RPMI7951 (cell line): ENCODE measurements at places on chromosomes 5 and 9. TPM values are rescaled to one million over a fixed set of nuclear protein-coding genes. Genes with fewer than 3 reads are reported as not detected.

DNA sequence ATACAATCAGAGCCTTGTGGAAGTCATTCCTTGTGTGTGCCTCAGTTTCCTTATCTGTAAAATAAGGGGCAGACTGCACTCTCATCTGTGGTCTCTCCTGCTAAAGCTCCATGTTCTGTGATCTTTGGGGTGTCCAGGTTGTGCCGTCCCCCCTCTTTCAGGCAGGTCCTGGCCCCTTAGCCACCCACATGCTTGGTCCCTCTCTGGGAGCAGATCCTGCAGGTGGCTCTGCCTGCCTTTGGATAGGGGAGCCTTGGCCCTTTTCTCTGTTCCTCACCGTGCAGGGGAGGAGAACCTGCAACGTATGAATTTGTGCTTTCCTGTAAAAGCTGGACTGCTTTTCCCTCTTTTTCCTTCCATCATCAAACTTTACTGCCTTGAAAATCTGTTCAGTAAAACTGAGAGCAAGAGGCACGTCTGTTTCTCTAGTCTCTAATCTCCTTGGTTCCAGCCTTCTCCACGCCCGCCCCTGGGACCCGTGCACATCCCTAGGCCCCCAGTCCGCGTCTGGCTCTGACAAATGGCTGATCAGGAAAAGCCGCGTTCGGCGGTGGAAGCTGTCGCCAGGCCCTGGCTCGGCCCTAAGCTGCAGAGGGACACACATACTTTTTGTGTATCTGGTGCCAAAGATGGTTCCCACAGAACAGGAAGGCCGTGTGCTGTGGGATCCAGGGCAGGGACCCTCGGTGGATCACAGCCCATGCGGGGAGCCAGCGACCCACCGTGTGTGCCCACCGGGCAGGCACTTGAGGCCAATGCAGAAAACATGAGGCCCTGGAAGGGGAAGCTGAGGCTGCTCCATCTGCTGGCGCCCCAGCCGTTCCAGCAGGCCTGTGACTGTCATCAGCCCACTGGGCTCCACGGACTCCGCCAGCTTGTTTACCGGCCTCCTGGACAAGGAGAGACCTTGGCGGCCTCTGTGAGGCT is 43.4 kb upstream of the COL5A1 start:
- no peak for DNase-seq

GRCh38 chr9:71752352-71752751 is 16.0 kb downstream of the CEMIP2 start:
- DNase-seq = no peak

- peak; percentile 71 for DNase-seq
Measured at GRCh38 chr5:53089481-53089991, 20.0 kb downstream of the MOCS2 start.

GRCh38 chr5:31944684-31945445 is 229.3 kb downstream of the GOLPH3 start:
- DNase-seq = no peak

DNA sequence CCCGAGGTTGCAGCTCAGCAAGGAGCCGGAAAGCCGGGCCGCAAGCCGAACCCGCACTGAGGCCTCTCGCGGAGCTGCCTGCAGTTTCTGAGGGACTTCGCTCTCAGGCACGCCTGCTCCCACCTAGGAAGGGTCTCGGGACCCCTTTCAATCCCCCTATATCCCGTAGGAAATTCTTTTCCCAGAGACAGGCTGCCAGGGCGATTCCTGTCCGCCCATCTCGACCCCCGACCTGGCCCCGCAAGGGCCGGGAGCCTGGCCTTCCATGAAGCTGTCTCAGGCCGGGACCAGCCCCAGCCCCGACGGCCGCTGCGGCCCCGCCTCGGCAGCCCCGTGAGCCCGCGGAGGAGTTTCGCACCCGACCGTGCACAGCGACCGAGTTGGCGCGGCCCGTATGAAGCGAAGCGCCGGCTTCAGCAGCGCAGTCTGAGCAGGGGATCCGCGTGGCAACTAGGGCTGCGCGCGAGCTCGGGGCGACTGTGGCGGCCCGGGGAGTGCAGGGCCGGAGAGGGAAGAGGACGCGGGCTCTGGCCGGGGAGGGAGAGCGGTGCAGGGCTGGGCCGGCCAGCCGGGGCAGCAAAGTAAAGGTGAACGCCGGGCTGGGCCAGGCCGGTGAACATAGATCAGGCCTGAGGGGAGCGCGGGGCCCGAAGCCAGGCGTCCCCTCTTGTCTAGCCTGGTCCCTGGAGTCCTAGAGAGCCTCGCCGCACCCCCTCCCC is 977 bp upstream of the PRDM12 start:
- DNase-seq = no peak

DNA sequence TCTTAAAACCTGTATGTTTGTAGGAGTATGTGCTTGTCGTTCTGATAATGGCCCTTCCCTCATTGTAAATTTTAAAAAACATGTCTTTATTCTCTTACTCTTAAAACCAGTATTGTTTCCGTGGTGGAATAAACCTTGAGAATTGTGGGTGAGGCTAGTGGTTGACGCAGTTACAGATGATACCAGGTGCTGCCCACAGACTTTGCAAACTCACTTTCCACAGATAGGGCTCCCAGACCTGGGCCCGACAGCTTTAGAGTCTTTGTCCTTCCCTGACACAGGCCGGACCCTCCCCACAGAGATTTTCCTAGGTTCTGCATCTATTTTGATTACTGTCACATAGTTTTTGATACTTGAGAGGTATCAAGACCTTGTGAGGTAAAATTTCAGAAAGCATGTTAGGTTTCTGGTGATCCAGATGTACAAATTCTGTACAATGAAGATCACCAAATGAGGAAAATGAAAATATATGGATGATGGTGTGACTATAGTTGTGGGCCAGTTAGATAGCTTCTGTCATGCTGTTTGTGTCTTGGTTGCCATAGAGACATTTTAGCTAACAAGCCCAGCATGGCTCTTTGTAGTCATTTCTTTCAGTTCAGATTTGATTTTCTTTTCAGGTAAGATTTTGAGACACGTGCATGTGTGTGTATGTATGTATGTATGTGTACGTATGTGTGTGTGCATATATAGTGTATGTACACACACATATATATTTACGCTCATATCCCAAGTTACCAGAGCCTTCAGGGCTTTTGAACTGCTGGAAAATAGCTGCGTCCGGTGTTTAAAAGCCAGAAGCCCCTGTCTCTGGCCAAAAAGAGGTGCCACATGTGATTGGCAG is 33.8 kb downstream of the DMRT1 start:
- no peak for DNase-seq

DNA sequence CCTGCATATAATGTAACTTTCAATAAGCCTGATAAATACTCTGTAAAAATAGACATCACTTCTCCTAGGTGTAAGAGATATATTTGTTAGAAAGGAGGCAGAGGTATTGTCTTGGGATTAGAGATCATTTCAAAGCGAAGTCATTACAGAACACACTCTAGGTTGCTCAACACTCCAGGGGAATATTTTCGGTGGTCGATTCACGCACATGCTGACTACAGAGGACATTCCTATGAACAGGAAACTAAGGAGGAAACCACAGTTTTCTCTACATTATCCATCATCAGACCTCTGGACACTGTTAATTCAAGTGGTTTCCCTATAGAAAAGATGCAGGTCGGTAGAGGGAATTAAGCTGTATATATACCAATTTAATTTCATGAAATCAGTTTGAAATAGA is 370.0 kb downstream of the NDUFS4 start:
- no peak for DNase-seq

- DNase-seq = no peak
Measured at GRCh38 chr5:33237471-33237870, 203.3 kb upstream of the TARS1 start.

GRCh38 chr9:116813031-116813300 is 125.9 kb downstream of the TRIM32 start:
- DNase-seq = no peak

GRCh38 chr9:134965411-134965810 is 47.7 kb upstream of the FCN1 start:
- no peak for DNase-seq

GRCh38 chr9:85451680-85452079 is 290.1 kb downstream of the AGTPBP1 start:
- DNase-seq = no peak

GRCh38 chr9:128494108-128494745 is 10.3 kb upstream of the GLE1 start:
- DNase-seq = no peak

DNA sequence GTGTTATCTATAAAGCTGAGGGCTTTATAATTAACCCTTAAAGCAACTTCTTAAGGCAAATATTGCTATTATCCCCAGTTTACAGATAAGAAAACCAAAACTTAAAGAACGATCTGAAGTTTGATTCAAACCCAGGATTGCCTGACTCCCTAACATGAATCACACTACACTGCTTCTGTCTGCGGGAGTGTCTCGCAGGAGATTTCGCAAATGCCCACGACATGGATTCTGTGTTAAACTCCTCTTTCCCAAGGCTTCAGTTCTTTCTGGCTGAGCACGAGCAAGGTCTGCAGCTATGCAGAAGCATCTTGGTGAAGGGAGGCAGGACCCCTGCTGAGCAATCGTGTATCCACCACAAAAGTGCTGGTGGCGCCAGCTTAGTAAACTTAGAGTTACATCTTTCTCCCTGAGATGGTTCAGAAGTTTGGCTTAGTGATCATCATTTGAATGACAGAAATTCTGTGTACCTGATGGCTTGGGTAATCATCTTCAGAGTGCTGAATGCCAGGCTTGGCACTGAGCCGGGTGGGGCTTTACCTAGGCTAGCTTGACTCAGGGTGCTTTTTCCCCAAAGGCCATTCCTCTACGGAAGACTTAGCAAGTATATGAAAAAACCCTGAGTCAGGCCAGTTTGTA is 81.4 kb upstream of the PIK3R1 start:
- DNase-seq = no peak

GRCh38 chr5:165187815-165188214 is 1682.4 kb downstream of the MAT2B start:
- DNase-seq = no peak

DNA sequence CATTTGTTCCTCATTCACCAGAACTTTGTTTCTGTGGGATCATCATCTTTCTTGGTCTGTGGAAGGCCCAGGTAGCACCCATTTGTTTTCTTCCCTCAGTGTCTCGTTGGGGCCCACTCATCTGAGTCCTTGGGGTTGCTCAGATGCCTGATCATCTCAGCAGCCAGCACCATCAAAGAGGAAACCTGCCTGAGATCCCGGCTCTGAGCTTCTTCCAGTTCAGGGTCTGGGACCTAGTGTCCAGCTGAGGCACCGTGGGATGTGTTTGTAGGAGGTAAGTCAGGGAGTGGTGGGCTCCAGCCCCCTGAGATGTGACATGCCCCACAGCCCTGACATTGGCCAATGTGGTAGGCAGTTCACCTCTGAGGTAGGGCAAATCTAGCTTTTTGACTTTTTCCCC is 9.4 kb upstream of the CD180 start:
- DNase-seq = no peak

- DNase-seq = no peak
Measured at GRCh38 chr9:124950050-124950718, 9.3 kb upstream of the GOLGA1 start.

DNA sequence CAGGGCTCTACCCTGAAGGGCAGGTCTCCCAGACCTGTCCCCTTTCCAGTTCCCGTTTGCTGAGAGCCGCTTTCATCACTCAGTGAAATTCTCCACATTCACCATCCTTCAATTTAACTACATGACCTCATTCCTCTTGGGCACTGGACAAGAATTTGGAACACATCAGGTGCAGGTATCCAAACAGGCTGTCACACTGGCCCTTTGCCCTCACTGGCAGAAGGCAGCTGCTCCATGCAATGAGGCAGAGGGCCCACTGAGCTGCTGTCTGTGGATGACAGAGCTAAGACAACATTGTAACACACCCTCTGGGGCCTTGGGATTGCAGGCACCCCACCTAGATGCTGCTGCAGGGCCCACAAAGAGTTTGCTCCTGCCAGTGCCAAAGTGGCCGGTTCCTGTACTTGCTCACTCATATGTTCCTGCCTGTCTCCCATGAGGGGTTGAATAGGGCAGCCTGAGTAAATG is 55.1 kb downstream of the ACTL7B start:
- DNase-seq = no peak

DNA sequence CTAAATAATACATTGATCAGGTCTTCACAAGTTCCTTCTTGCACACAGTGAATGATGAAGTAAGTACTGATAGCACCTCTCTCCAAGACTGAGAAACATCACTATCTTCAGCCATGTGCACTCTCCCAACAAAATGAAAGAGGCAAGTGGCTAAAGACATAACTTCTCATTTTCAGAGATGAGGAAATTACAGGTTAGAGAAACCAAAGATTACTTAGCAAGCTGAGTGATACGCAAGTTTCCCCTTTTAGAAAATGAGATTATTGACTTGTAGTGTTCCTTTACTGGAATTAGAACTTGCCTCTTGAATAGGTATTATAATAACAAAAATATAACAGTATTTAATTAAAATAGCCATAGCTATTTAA is 21.6 kb downstream of the CEMIP2 start:
- DNase-seq = no peak

SPATA31E1 gene
- total RNA-seq = not detected in 2 replicates

LTC4S gene
- total RNA-seq = not detected in 2 replicates

HTR1A gene
- total RNA-seq = not detected in 2 replicates

CNOT6 gene
- total RNA-seq = 7.3 and 7.6 TPM in 2 replicates

CEP78 gene
- total RNA-seq = 28.0 and 32.3 TPM in 2 replicates

ATP6V1G1 gene
- total RNA-seq = 98.8 and 114 TPM in 2 replicates
